ENCODE measurements at places on chromosomes 1 and 21.

DNA sequence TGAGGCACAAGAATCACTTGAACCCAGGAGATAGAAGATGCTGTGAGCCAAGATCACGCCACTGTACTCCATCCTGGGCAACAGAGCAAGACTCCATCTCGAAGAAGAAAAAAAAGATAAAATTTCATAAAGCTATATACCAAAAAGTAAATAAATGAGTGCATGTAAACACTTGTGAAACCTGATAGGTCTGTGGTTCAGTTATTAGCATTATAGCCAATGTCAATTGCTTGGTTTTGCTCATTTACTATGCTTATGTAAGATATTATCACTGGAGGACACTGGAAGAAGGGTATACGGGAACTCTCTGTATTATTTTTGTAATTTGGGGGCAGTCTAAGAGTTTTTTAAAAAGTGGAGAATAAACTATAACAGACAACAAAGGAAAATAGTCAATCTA, 17.7 kb upstream of the TAL1 start:
- no peak for DNase-seq

GRCh38 chr1:75129660-75129982, 4.6 kb upstream of the LHX8 start:
- no peak for DNase-seq

- no peak for DNase-seq
Observed at GRCh38 chr1:114108751-114109255, 44.9 kb downstream of the SYT6 start.

DNA sequence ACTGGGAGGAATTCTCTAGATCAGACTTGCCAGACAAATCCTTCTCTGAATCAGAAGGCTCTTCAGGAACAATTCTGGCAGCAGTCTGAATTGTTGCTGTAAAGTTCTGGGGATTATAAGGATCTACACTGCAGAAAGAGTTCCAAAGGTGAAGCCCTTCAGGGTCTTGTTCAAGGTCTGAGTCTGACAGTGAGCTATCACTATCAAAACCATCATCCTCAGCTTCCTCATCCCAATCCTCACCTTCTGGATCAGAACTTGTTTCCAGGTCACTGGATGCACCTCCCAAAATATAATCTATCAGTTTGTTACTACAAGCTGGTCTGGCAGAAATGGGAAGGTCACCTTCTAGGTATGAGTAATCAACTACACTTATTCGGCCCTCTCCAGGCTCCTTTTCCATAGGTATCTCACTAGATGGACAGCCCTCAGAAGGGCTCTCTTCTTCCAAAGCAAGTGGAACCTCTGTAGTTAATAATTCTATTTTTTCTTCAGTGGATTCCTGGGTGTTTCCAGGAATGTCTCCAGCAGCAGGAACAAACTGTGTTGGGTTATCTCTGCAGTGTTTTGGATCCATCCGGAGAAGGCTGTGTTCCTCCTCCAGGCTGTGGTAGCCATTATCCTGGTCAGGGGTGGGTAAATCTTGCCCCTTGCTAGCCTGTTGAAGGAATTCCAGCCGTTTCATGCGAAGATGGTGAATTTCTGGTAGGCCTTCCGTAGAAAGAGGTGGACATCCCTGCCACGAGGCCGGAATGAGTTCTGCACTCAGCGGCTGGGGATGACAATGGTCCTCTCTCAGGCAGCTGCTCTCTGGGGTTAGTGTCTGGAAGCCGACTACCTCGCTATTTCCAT, 1.6 kb downstream of the PPP1R15B start:
- DNase-seq: no peak

DNA sequence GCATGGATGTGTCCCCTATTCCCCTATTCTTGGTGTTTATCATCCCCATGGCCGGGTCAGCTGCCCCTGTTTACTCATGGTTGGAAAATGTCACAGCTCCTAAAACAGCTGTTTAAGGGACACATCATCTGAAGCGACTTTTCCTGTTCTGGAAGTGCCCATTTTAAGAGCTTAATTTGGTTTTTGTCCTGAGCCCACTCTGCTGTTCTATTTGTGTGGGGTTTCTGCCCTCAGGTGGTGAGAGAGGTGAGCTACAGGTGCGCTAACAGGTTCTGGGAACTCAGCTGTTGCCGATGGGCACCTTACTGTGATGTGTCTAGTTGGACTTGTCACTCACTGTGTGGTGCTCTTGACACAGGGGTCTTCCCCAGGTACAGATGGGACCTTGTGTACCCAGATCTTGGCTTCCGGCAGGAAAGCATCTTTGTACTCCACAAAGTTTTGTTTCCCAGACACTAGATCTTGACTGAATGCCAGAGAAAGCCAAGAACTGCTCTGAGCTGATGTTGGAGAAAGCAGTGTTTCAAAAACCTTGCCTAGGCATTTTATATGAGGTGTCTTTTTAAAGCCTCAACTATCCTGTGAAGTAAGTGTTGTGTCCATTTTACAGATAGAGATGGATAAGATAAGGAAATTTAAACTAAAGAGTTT, 59.0 kb upstream of the CD1D start:
- no peak for DNase-seq

- DNase-seq: no peak
Observed at GRCh38 chr1:29636936-29637335, 400.6 kb downstream of the PTPRU start.

DNA sequence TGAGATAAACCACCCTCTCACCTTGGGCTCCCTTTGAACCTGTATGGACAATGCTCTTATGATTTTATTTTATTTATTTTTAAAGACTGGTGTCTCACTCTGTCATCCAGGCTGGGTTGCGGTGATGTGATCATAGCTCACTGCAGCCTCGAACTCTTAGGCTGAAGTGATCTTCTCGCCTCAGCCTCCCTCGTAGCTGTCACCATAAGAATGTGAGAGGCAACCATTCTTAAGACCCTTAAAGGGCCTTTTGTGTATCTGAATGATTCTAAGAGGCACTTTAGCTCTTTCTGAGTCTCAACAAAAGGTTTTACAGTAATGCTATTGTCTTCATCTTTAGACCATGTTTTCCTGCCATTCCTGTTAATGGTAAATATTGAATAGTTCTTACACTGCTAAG, 67.0 kb downstream of the IVNS1ABP start:
- no peak for DNase-seq

DNA sequence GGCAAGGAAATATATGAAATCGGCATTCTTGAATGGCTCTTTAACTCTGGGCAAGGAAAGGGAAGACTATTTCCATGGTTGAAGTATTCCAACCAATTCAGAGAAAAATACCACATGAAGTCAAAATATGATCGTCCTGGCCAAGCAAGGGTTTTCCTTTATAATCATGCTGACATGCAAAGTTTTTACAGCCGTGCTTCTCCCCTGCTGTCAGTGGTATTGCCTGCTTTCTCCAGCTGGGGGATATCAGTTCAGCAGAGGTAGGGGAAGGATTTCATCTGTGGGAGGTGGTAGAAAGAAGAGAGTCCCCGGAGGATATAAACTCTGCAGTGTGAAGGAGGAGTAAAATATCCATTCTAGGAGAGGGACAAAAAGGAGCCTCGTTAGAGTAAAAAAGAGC, 322.8 kb downstream of the PAPPA2 start:
- DNase-seq: no peak

DNA sequence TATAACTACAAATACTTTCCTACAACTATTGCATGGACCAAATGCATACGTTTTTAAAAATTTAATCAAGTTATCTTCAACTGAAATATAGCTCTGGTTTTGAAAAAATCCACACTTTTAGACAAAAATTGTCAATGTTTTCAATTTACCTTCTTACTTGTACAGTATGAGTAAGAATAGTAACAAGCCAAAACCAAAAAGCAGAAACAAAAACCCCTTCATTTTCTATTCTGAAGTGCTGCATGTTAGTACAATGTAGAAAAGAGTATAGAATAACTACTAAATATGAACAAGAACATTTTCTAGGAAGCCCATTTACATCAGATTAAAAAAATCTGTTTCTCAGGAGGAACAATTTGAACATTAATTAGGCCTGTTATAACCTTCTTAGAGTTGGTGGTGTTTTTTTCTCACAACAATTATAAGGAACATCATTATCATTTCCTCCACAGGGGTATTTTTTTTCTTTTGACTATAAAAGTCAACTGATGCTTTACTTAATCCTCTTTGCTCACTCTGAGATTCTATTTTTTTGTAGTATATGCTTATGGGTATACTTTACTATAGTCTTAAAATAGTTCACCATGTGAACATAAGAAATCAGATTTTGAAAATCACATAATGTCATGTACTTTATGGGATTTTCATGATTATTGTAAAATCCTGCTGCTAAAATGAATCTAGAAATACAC, 475.4 kb downstream of the PTBP2 start:
- no peak for DNase-seq

- DNase-seq: no peak
Observed at GRCh38 chr1:213830371-213830770, 157.4 kb upstream of the PROX1 start.

- no peak for DNase-seq
Observed at GRCh38 chr1:115245227-115245626, 92.8 kb downstream of the NGF start.

GRCh38 chr1:115670476-115671175, 28.9 kb downstream of the VANGL1 start:
- no peak for DNase-seq

DNA sequence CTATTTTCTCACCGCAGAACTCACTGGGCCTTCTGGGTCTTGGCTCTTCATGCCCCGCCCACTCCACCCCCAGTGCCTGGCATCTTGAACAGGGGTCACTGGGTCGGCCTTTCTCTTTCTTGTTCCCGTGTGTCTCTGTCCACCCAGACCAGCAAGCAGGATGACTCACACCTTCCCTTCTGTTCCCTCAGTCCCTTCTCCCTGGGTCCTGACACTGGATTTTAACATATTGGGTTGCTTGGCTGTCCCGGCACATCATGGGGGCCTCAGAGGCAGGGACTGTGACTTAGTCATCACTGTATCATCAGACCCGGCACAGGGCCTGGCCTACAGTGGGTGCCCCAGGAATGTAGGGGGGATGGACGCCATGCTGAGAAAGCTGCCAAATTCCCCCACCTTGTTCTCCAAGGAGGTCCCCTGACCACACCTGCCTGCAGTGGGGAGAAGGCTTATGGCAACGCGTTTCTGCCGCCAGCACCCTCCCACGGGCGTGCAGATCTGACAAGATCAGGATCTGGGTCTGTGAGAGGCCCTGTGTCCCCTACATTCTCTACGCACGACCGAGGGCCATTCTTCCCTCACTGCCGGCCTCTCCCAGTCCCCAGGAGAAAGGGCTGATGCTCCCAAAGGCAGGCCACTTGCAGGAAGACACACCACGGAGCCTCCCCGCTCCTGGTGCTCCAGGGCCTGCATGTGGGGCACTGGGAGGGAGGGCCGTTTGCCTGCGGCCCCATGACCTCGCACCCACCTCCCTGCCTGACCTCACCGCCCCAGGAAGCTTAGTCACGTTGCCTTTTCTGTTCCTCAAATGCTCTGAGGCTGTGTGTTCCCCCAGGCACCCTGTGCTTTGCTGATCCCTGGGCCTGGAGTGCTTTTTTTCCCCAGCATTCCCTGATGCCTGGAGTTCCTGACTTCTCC, 157.2 kb upstream of the TMEM51 start:
- DNase-seq: no peak

DNA sequence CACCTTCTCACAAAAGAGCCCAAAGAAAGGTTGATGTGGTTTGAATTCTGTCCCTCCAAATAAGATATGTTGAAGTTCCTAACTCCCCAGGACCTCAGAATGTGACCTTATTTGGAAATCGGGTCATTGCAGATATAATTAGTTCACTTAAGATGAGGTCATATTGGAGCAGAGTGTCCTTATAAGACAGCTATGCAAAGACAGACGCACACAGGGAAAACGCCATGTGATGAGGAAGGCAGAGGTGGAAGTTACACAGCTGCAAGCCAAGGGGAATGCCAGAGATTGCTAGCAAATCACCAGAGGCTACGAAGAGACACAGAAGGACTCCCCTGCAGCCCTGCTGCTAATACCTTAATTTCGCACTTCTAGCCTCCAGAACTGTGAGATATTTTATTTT, 5.2 kb upstream of the ABCB10 start:
- no peak for DNase-seq

DNA sequence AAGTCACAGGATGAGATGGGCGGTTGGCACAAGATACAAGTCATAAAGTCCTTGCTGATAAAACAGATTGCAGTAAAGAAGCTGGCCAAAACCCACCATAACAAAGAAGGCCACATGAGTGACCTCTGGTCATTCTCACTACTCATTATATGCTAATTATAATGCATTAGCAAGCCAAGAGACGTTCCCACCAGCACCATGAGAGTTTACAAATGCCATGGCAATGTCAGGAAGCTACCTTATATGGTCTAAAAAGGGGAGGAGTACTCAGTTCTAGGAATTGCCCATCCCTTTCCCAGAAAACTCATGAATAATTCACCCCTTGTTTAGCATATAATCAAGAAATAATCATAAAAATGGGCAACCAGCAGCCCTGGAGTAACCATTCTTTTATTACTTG, 74.9 kb upstream of the APP start:
- DNase-seq: no peak

DNA sequence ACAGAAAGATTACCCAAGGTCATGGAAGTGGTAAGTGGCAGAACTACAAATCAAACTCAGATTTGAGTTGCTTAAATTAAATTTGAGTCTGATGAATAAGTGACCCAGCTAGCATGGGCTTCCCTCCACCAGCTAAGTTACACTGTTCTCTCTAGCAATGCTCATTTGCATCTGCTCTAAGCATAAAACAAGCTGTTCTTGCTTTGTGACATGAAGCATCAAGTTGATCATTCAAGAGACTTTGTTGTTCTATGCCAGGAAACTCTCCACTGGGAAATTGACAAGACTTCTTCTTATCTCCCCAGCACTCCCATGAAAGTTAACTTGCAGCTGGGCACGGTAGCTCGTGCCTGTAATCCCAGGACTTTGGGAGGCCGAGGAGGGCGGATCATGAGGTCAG, 49.0 kb downstream of the SERBP1 start:
- no peak for DNase-seq

DNA sequence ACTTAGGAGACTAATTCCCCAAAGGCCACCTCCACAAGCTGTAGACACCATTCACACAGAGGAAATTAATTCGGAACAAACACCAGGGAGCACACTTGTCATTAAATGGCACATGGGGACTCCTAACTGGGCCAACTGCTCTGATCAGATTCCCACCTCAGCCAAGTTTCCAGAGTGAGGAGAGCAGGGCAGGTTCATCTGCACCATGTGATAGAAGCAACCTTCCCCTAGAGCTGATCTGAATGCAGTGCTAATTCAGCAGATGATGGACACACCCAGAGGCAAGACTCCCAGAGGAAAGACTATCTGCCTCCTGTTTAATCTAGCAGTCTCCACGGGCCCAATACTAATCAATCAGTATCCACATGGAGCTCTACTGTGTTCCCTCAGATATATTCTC, 147.0 kb downstream of the VAV3 start:
- DNase-seq: no peak

DNA sequence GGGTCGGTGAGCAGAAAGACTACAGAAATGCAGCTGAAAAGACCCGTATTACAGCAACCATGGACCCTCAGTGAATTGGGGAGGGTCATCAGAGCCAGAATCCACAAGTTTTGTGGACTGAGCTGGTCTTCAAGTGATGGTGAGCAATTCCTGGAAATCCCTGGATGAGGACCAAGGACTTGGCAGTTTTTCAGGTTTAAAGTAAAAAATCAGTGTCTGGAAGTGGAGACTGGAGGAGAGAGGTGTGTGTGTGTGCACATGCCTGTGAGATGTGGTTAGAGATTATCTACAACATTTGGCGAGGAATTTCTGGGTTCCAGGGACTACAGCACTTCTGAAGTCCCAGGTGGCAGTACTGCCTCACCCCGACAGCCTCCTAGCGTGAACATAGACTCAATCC, 56.4 kb downstream of the KIRREL1 start:
- no peak for DNase-seq

- no peak for DNase-seq
Observed at GRCh38 chr1:156796340-156797097, 20.1 kb downstream of the SH2D2A start.

- DNase-seq: no peak
Observed at GRCh38 chr1:228416217-228416933, at the start of gene TRIM17. Gene TRIM17, minus strand, starts transcription at chr1:228416861. Its CDS starts 1,789 bp downstream, at chr1:228415072.

Data from stimulated activated CD8-positive, alpha-beta memory T cell treated with anti-CD3 and anti-CD28 coated beads, Interleukin-7, amount 100 ng/mL, for 1 hour (primary cell).